ENCODE measurements at places on chromosomes 12 and 14.

- DNase-seq = no peak
These were observed 155.1 kb downstream of the SYT1 start for GRCh38 chr12:79019672-79020071.

DNA sequence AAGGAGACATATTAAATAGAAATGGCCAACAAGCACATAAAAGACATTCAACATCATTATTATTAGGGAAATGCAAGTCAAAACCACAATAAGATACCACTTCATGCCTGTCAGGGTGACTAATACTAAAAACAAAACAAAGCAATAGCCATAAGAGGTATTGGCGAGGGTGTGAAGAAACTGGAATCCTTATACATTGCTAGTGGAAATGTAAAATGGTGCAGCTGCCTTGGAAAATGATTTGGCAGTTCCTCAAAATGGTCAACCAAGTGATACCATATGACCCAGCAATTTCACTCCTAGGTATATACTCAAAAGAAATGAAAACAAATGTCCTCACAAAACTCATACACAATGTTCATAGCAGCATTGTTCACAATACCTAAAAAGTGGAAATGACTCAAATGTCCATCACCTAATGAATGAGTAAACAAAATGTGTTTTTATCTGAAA, 27.0 kb downstream of the GPR135 start:
- DNase-seq = peak; percentile 84

- peak; percentile 41 for DNase-seq
These were observed 475.3 kb downstream of the EGLN3 start for GRCh38 chr14:33475623-33476022.

GRCh38 chr14:45156067-45156466, 20.3 kb downstream of the FANCM start:
- DNase-seq = peak; percentile 7

DNA sequence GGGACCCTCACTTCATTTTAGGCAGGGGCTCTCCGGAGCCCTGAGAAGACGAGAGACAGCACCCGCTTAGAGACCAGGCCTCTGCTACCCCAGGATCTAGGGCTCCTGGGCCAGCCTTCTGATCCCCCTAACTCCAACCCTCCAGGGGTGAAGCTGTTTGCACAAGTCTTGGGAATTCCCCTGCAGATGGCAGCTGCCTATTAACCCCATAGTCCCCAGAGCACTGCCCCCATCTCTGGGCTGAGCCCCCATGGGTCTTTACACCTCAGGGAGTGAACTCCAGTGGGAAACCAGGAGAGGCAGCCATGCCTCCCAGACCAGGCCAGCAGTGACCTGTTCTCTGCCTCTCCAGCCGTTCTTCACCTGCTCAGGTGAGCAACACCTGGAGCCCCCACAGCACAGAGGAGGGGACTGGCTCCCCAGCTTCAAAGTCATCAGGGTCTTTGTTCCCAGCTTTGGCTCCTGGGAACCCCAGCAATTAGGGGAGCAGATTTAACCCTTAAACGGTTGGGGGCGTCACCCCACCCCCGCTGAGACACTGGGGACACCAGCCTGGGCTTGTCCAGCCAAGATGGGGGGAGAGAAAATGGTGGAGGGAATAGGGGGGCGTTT, 2.3 kb downstream of the WNT10B start:
- DNase-seq = no peak

DNA sequence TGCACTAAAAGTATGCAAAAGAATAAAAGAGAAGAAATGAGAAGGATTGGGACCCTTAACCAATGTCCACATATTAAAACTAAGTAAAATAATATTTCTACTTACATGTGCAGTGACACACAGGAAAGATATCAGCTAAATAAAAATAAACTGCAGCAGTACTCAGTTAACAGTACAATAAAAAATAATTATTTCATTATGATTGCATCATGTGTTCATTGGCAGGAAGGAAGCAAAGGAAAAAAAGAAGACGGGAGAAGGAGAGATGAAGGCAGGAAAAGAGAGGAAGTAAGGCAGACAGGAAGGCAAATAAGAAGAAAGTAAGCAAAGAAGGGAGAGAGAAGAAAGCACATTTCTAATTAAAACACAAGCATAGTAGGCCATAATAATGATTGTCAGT, 33.0 kb downstream of the RASSF9 start:
- DNase-seq = peak; percentile 41

DNA sequence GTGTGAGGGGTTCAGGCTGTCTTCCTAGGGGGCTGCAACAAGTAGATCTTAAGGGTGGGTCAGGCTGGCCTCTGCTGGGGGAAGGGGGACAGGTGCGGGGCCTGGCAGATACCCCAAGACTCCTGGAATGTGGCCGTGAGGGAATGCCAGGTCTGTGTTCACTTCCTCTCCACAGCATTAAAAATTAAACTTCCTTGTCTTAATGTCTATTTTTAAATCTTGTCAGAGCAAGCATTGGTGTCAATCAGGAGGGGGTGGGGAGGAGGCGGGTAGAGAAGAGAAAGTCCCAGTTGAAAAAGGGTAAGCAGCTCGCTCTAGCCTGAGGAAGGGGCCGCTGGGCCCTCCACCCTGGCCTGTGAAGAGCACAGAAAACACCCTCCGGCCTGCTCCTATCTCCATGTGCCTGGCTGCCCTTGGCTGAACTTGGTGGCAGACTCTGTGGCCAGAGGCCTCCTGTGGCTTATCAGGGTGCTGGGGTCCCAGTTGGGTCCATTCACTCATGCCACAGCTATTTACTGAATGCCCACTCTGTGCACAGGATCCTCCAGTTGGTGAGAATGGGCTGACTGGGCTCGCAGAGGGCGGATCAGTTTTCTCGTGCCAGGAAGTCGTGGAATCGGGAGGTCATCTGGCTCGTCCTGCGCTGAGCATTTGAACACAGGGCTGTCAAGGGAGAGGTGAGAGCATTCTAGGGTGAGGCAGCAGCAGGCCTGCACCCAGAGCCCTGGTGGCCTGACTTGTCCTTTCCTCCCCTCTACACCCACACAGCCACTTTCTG, 128.8 kb downstream of the TSPAN9 start:
- no peak for DNase-seq

GRCh38 chr14:68020999-68021663, 201.6 kb downstream of the RAD51B start:
- DNase-seq = no peak

DNA sequence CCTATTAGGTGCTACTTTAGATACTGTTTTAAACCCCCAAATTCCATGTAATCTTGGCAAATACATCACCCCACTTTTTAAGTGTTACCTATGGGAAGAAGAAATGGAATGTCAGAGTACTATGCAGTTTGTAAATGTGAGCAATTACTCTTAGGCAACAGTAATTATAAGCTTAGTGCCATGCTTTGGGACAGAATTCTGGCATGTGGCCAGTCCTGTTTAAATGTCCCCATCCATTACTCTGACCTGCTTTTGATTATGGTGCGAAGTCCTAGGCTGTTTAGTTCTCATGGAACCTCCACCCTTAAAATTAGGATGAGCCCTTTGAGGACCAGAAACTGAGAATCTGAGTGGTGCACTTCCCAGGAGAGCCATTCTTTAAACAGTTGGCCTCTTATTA, 321.4 kb upstream of the RGS6 start:
- no peak for DNase-seq

- no peak for DNase-seq
These were observed 272.1 kb upstream of the SEL1L start for GRCh38 chr14:81805785-81806184.

- DNase-seq = no peak
These were observed 28.2 kb downstream of the RPGRIP1 start for GRCh38 chr14:21308132-21308478.

DNA sequence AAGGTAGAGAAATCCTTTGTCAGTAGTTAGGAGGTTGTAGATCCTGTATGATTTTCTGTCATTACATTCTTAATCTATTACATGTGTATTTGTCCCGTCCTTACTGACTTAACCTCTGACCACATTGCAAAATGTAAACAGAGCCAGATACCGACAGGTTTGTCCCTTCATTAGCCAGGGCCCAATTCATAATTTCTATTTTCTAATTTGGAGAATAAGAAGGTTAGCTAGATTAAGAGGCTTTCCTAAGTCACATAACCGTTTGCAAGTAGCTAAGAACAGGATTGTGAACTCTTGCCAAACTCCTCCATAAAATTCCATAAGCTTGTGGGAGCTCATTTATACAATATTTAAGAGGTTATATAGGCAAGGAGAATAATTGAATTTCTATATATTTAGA, 352.6 kb downstream of the RAD51B start:
- no peak for DNase-seq

GRCh38 chr12:39935275-39935674, 170.6 kb downstream of the SLC2A13 start:
- DNase-seq = peak; percentile 32

GRCh38 chr12:121534495-121535148, 46.2 kb downstream of the KDM2B start:
- no peak for DNase-seq

GRCh38 chr14:30305346-30305745, 253.6 kb upstream of the G2E3 start:
- DNase-seq = no peak

GRCh38 chr12:96132819-96133218, 61.4 kb upstream of the ELK3 start:
- no peak for DNase-seq

DNA sequence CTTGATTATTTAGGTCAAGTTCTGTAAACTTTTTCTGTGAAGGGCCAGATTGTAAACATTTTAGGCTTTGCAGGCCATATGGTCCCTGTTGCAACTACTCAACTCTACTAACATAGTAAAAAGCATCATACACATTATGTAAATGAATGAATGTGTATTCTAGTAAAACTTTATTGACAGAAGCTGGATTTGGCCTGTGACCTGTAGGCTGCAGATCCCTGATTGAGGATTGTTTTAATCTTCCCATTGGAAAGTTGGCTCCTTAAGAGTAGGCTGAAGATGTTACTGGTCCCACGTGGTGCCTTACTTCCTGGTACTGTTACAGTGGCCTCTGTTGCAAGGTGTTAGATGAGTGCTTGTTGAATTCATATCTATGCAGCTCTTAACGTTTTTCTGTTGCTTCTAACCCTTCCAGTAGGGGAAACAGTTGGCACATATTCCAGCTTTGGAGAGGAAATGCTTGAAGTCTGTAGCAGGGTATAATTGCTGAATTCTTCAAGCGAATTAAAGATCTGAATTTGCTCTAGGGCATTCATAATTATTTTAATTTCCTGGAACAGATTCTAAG, 133.6 kb upstream of the DNM1L start:
- no peak for DNase-seq

Data from fibroblast of skin of right quadriceps (primary cell).